Kidney (tissue), 22 donors: ENCODE measurements at places on chromosomes 5 and 9. TPM values are rescaled to one million over a fixed set of nuclear protein-coding genes. Genes with fewer than 3 reads are reported as not detected.
A peak's percentile ranks its signal among the peaks of the same experiment; 100 is the strongest.

- no peaks in the 10 kb centered on the region for H3K4me1 ChIP-seq
- no peak overlapping the region for H3K4me3 ChIP-seq
- H3K27ac ChIP-seq, result no peak overlapping the region
- no peaks in the 10 kb centered on the region for H3K36me3 ChIP-seq
- no peaks in the 10 kb centered on the region for H3K27me3 ChIP-seq
- DNase-seq, result no peak
Observed at GRCh38 chr5:146962801-146963355, 84.3 kb upstream of the PPP2R2B start.

- no peak for DNase-seq
- peak overlapping the region; percentile 8 for H3K27ac ChIP-seq
- no peaks in the 10 kb centered on the region for H3K27me3 ChIP-seq
- H3K4me1 ChIP-seq, result no peaks in the 10 kb centered on the region
- no peaks in the 10 kb centered on the region for H3K36me3 ChIP-seq
Observed at GRCh38 chr5:67815455-67816391, 399.8 kb upstream of the PIK3R1 start.

DNA sequence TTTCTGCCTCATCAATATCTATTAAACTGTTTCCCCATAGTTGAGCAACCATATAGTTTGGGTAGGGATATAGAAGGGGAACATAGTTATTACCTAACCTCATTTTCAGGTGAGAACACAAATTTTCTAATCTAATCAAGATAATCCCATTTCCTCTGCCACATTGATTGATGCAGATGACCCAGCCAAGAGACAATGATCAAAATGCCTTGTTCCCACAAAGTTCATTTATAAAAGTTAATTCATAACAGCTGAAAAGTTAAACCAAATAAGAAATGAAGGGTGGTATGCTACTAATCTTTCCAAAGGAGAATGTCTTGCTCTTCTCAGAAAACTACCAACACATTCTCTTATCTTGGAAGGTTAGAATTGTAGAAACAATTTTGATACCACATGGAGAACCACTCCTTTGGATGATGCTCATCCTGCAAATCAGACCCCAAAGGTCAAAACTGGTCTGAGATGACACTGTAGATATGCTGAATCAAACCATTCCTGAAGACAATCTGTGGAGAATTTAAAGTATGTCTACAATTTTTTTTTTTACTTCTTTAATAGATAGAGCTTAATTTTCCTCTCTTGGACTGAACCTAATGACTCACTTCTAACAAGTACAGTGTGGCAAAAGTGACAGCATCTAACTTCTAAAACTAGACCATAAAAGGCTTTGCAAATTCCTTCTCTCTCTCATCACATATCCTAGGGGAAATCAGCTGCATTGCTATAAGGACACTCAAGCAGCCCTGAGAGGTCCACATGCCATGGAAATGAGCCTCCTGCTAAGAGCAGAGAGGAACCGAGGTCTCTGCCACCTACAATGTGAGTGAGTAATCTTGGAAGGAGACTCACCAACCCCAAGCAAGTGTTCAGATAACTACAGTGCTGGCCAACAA is 586.7 kb upstream of the TUSC1 start:
- H3K4me1 ChIP-seq, result no peaks in the 10 kb centered on the region
- H3K27me3 ChIP-seq, result no peaks in the 10 kb centered on the region
- no peak overlapping the region for H3K27ac ChIP-seq
- no peaks in the 10 kb centered on the region for H3K36me3 ChIP-seq

GRCh38 chr5:111735583-111736270 is 21.3 kb downstream of the NREP start:
- H3K27ac ChIP-seq, result no peak overlapping the region
- peaks cover 7% of the 10 kb centered on the region for H3K36me3 ChIP-seq
- no peak overlapping the region for H3K4me3 ChIP-seq
- peaks cover 33% of the 10 kb centered on the region for H3K4me1 ChIP-seq
- no peak for DNase-seq
- no peaks in the 10 kb centered on the region for H3K27me3 ChIP-seq

DNA sequence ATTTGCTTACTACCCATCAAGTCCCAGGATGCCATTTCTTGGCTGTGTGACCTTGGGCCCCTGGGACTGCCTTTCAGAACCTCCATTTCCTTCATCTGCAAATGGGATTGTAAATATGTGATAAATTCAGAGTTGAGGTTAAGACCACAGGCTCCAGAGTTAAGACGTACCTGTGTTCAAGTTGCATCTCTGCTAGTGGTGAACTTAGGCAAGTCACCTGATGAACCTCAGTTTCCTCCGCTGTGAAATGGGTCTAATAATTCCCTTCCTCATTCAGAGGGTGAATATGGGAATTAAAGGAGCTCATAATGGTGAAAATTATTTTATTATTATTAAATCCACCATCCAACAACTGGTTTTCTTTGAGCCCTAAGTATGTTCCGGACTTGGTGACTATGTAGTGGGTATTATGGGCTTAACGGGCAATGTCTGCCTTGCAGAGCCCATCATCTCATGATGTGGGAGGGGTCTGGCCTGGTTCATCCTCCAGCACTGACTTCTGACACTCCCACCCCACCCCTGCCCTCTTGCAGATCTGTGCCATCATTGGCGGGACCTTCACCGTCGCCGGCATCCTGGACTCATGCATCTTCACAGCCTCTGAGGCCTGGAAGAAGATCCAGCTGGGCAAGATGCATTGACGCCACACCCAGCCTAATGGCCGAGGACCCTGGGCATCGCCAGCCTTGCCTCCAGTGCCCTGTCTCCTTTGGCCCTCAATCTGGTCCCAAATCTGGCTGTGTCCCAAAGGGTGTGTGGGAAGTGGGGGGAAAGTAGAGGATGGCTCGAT is 8.9 kb upstream of the RPL26L1 start:
- H3K27me3 ChIP-seq, result no peaks in the 10 kb centered on the region
- H3K4me1 ChIP-seq, result no peaks in the 10 kb centered on the region
- H3K4me3 ChIP-seq, result no peak overlapping the region

The F12 gene
- 4.2 TPM for total RNA-seq

The IL33 gene
- total RNA-seq, result 22.7 TPM

- no peak overlapping the region for H3K4me3 ChIP-seq
- no peaks in the 10 kb centered on the region for H3K36me3 ChIP-seq
- H3K4me1 ChIP-seq, result no peaks in the 10 kb centered on the region
- no peak overlapping the region for H3K27ac ChIP-seq
- no peaks in the 10 kb centered on the region for H3K27me3 ChIP-seq
Observed at GRCh38 chr9:11874414-11874813, 818.8 kb upstream of the TYRP1 start.

DNA sequence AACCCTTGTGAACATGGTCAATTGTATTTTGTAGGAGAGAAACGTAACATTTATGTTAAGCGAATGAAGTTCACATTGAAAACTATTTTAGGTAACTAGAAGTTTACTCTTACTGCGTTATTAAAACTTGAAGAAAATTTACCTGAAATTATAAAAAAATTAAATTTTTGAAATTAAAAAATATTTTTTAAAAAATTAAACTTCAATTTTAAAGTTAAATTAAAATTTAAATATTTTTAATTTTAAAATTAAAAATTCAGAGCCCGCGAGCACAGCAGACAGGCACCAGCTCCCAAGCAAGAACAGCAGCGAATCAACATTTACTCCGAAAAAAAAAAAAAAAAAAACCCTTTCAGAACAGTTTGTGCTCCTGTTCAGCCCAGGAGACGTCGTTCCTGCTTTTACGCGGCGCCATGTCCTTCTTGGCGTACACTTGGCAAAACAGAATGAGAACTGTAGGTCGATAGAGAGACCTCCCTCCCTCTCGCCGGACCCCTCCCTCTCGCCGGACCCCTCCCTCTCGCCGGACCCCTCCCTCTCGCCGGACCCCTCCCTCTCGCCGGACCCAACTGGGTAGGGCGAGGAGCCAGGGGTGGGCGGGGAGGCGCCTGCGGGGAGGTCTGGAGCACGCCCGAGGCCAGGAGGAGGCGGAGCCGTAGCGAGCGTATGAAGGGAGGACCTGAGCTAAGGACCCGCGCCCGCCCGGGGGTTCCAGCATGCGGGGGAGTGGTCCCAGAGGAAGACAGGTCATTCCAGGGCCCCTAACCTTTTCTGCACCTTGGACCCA is 235.8 kb downstream of the ROR2 start:
- H3K27me3 ChIP-seq, result no peaks in the 10 kb centered on the region
- H3K4me3 ChIP-seq, result no peak overlapping the region
- H3K27ac ChIP-seq, result no peak overlapping the region

- H3K27ac ChIP-seq, result no peak within 1 kb of the TSS
- no peaks in the 10 kb centered on the region for H3K27me3 ChIP-seq
- no peak for DNase-seq
- H3K4me3 ChIP-seq, result no peak within 1 kb of the TSS
Observed at GRCh38 chr5:131945551-131946168, at the start of gene MEIKIN. MEIKIN (minus strand) TSS chr5:131945663; CDS start chr5:131945505, 158 bp downstream.

DNA sequence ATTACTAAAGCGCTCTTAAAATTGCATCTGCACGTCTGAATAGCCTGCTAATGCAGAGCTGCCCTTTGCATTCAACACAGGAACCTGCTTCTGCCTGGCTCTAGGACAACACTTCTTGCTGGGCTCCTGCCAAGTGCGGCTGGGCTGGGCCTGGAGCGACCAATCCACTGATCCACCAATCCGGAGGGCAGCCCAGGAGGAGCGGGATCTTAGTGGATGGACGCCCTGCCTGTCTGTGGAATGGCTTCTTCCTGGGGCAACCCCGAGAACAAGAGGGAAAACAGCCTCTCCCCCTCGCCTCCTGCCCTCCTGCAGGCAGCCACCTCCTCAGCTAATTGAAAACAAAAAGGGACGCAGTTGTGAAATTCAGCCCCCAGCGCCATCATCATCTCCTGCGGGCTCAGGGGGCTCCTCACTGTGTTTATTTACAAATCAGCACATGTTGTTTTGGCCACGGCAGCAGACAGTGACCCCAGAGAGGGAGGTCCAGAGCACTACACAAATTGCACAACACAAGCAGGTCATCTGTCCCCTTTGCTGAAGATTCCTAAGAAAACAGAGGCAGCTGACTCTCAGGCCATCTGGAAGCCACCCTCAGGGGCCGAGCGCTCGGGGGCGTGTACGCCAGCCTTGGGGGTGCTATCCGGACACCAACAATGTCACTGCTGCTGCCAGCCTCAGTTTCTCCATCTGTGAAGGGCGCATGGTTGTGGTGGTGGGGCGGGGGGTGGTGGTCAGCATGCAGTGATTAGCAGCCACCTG is 57.3 kb downstream of the GADD45G start:
- DNase-seq, result peak; percentile 98
- no peaks in the 10 kb centered on the region for H3K27me3 ChIP-seq
- H3K4me3 ChIP-seq, result peak overlapping the region; percentile 40
- no peaks in the 10 kb centered on the region for H3K36me3 ChIP-seq
- H3K27ac ChIP-seq, result peak overlapping the region; percentile 43

DNA sequence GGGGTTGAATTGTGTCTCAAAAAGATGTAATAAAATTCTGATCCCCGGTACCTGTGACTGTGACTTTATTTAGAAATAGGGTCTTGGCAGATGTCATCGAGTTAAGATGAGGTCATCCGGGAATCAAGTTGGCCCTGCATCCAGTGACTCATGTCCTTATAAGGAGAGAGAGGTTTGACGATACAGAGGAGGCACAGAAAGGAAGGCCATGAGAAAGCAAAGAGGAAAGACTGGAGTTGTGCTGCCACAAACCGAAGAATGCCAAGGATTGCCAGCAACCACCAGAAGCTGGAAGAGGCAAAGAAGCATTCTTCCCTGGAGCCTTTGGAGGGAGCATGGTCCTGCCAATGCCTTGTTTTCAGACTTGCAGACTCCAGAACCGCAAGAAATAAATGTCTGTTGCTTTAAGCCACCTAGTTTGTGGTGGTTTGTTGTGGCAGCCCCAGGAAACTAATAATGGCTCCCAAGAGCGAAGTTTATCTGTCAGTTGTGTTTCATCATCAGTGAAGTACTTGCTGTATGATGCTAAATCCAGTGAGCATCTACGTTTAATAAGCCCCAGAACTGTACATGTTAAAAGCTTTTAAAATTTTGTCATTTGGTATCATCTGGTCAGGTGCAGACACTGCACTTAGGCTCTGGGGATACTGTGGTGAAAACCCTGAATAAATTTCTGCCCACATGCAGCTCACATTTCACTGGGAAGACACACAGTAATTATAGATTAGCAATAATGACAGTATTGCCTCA is 114.8 kb downstream of the TLE4 start:
- no peak overlapping the region for H3K4me3 ChIP-seq
- H3K27ac ChIP-seq, result no peak overlapping the region
- H3K36me3 ChIP-seq, result no peaks in the 10 kb centered on the region

GRCh38 chr5:43772764-43773477 is 169.9 kb downstream of the NNT start:
- no peaks in the 10 kb centered on the region for H3K4me1 ChIP-seq
- no peak overlapping the region for H3K4me3 ChIP-seq
- H3K27me3 ChIP-seq, result no peaks in the 10 kb centered on the region
